Liver (tissue), 10 donors: ENCODE measurements at places on chromosomes 5 and 9.

DNA sequence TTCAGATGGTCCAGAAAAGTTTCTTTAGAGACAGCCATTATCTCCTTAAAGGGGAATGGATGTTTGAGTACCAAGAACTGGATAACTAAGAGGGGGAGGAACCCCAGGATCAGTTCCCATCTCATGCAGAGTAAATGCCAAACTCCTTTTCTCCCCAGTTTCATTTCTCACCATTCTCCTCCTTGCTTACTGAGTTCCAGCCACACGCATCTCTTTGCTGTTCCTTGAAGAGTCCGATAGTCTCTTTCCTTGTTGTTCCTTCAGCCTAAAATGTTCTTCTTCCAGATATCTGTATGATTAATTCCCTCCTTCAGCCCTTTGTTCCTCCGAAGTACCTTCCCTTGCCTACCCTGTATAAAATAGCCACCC is 30.0 kb downstream of the KDM4C start:
- H3K27ac ChIP-seq: no peak overlapping the region
- peaks cover 15% of the 10 kb centered on the region for H3K4me1 ChIP-seq
- H3K27me3 ChIP-seq: no peaks in the 10 kb centered on the region
- no peak overlapping the region for H3K4me3 ChIP-seq

- no peak overlapping the region for H3K27ac ChIP-seq
- H3K4me1 ChIP-seq: peaks cover 4% of the 10 kb centered on the region
- peak overlapping the region; percentile 55 for H3K4me3 ChIP-seq
- H3K36me3 ChIP-seq: no peaks in the 10 kb centered on the region
- peak; percentile 30 for DNase-seq
Measured at GRCh38 chr5:2739360-2740050, 12.0 kb downstream of the IRX2 start.

GRCh38 chr5:38874948-38875456 is 29.2 kb downstream of the OSMR start:
- no peak for DNase-seq
- no peaks in the 10 kb centered on the region for H3K4me1 ChIP-seq
- peaks cover 20% of the 10 kb centered on the region for H3K36me3 ChIP-seq
- no peaks in the 10 kb centered on the region for H3K27me3 ChIP-seq
- no peak overlapping the region for H3K27ac ChIP-seq

DNA sequence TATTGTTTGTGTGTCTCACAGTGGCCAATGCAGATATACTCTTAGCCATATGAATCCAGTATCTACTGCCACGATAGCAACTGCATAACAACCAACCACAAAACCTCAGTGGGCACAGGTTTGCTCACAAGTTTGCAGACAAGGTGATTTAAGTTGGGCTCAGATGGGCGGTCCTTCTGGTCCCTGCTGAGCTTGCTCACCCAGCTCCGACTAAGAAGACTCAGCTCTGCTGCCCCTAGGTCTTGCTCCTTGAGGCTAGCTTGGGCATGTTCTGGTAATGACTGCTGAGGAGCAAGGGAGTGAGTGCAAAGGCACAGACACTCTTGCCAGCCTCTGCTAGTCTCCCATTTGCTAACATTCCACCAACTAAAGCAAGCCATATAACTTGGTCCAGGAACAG is 52.6 kb downstream of the MTX3 start:
- no peaks in the 10 kb centered on the region for H3K4me1 ChIP-seq
- no peak overlapping the region for H3K27ac ChIP-seq
- DNase-seq: no peak
- H3K4me3 ChIP-seq: no peak overlapping the region
- no peaks in the 10 kb centered on the region for H3K36me3 ChIP-seq

- peaks cover 16% of the 10 kb centered on the region for H3K4me1 ChIP-seq
- H3K4me3 ChIP-seq: no peak overlapping the region
- no peaks in the 10 kb centered on the region for H3K36me3 ChIP-seq
- DNase-seq: no peak
Measured at GRCh38 chr9:36188212-36188611, 2.5 kb upstream of the CLTA start.
